ENCODE measurements at places on chromosomes 1 and 21. TPM values are rescaled to one million over a fixed set of nuclear protein-coding genes. Genes with fewer than 3 reads are reported as not detected.

DNA sequence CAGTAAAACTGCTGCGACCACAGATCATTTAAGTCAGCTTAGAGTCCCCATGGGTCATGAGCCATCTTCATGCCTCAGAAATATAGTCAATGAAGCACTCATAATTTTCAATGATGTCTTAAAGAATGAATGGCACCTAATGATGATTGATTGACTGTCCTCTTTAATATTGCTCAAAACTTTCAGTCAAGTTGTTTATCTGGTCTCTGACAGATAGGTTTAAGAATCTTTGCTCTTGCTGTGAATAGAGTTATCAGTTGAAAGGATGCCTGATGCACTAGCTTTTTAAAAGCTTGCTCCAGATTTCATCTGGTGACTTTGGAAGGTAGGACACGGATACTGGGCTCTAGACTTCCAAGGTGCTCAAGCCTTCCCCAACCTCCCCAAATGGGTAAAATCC is 45.1 kb downstream of the COLGALT2 start:
- DNase-seq = no peak

DNA sequence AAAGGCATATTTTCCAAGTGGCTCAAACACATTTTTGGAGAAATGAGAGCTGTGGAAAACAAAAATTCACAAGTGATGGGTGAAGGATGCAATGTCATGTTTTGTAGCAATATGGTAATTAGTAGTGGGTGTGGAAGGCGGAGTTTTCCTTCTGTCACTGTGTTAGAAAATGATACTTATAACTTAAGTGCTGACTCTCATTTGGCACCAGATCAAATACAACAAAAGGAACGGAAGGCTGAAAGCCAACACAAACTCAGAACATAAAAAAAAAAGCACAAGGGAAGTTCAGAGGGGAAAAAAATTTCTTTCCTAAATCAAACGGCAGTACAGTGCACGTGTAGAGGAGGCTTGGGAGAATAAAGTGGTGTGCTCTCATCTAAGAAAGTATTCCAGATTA is at the start of gene TNFSF18:
Gene TNFSF18 (minus strand): TSS at position 77 of the 400 bp plus-strand sequence. CDS start 45 bp downstream, at position 32.
- no peak for DNase-seq

- no peak for DNase-seq
Observed at GRCh38 chr1:198793714-198794113, 154.9 kb downstream of the PTPRC start.

- DNase-seq = no peak
Observed at GRCh38 chr1:115729756-115730155, 38.8 kb downstream of the CASQ2 start.

- DNase-seq = no peak
Observed at GRCh38 chr1:197740992-197741391, 34.3 kb downstream of the DENND1B start.

DNA sequence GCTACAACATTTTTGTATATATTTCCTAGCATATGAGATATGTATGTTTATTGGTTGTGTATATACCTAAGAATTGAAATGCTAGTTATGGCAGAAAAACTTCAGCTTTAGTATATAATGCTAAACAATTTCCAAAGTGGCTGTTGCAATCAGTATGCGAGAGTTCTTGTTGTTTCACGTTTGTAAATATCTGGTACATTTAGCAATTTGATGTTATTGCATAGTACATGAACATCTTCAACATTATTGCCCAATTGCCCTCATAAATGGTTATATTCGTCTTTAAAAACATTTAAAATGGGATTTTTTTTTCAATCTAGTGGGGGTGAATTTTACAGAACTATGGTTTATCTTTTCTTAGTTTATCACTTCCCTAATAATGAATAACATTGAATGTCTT is 86.2 kb upstream of the HP1BP3 start:
- DNase-seq = no peak

DNA sequence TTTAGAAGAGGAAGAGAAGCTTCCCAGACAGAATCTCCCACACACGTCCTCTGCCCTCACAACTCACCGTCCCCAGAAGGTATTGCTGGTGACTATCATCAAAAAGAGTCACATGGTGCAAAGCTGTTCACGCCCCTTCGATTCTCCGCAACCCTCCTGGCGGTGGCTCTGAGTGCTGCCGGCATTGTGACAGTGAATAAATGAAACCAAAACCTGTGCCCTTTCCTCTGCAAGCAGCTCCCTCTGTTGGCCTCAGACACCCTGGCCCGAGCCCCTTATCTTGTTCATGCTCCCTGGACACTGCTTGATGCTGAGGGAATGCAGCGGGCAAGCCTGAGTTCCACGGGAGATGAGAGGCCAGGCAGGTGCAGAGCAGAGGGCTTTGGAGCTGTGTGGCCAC is 510.3 kb downstream of the NPHP4 start:
- no peak for DNase-seq

- DNase-seq = no peak
Observed at GRCh38 chr1:42931108-42931539, 27.5 kb downstream of the SLC2A1 start.

GRCh38 chr1:171858696-171859095 is 17.4 kb downstream of the DNM3 start:
- no peak for DNase-seq

DNA sequence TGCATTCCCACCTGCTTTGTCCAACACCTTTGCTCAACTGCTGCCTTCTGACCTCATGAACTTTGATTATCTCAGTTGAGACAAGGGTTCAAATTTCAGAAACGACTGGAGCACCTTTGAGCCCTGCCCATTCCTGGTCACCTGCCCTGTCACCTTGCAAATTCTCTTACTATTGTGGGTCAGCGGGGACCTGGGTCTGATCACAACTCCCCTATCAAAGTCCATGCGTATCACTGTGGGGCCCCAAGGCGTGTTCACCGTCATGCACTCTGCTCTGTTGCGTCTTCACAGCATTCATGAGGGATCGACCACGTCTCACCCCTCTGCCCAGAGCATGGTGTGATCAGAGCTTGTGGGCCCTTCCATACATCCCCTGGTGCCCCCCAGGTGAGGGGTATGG is 12.9 kb downstream of the PTPRF start:
- DNase-seq = no peak

DNA sequence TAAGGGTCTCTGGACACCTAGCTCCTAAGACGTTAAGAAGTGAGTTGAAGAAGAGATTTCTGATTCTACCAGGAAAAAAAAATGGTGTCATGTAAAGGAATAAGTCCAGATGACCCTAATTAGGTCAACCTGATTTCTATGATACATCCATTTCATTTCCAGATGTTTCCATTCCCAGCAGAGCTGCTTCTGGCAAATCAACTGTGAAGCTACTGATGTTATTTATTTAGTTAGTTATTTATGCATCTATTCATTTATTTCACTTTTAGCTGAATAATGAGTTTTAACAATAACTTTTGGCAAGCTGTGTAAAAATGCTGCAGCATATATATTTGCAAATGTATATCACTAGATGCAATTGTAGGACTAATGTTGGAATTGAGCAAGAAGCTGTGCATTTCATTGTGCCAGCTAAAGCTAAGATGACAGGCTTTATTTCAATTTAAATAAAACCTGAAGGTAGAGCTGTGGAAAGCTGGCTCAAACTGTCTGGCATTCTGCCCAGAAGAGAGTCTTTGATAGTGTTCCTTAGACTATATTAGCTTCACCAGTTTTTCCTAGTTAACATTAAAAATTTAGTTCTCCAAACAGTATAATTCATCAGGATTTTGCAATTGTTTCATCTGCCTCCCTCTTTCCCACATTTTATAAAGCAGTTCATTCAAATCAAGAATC is 1164.4 kb upstream of the ADGRL4 start:
- no peak for DNase-seq

GRCh38 chr1:248926401-248927182 is 20.6 kb downstream of the PGBD2 start:
- no peak for DNase-seq

- no peak for DNase-seq
Observed at GRCh38 chr21:35886887-35887286, 173.4 kb downstream of the SETD4 start.

- DNase-seq = no peak
Observed at GRCh38 chr1:30130099-30130498, 593.3 kb downstream of the MATN1 start.

DNA sequence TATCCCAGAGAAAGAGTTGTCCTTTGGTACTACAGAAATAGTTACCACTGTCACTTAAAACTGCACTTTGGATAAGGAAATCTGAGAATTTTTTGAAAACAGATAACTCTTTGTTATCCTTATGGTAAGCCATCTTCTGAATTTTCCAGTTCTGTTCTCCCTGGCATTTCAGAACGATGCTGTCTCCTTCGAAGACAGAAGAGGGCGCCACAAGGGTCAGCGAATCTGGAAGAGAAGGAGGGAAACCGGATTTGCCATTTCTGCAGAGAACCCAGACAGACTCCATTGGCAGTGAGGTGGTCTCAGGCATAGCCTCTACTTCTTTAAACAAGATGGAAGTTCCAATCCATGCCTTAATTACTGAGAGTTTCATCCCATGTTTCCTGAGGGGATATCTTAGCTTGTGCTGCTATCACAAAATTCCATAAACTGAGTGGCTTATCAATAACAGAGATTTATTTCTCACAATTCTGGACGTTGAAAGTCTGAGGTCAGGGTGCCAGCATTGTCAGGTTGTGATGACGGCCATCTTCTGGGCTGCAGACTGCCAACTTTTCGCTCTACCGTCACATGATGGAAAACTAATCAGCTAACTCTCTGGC is 6.4 kb downstream of the FCRL2 start:
- DNase-seq = no peak

GRCh38 chr1:228068359-228068758 is 14.1 kb upstream of the ARF1 start:
- no peak for DNase-seq

DNA sequence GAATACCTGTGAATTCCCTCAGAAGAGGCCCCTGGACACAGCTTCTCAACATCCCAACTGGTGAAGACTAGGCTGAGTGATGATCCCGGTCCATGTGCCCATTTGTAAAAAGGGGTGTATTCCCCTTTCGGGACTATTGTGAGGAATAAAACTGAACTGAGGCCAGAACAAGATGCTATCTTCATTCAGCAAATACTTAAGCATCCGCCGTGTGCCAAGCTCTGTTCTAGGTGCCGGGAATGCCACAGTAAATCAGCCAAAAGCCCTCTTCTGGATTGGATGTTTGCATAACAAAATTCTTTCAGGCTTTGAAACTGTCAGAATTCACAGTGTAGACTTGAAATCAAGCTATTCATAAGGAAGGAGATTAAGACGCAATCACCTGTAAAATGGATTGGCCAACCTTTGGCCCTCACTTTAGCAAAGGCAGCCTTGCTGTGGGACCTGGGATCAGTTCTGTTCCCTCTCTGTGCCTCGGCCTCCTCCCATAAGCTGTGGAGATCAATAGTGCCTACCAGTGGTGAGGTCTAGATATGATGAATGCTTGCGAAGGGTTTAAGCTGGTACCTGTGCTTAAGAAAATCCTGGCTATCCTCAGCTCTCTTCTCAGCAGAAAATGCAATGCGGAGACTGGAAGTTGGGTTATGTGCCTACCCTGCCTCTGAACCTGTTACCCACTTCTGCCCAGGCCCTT is 1.8 kb downstream of the ALPL start:
- no peak for DNase-seq

GPN2 gene
- 18.0 TPM for total RNA-seq

PDE9A gene
- 7.8 TPM for total RNA-seq

PERM1 gene
- 0.36 TPM for total RNA-seq

PACC1 gene
- 5.6 TPM for total RNA-seq

USP33 gene
- total RNA-seq = 146 TPM

PRDM2 gene
- 39.5 TPM for total RNA-seq

TMEM61 gene
- not detected for total RNA-seq

SLC6A9 gene
- total RNA-seq = 4.9 TPM

UQCRHL gene
- 0.63 TPM for total RNA-seq

KIFAP3 gene
- 26.3 TPM for total RNA-seq

MXRA8 gene
- total RNA-seq = 78.2 TPM

Measured in omental fat pad (tissue), 4 donors.